ENCODE measurements at places on chromosomes 11 and 22.

DNA sequence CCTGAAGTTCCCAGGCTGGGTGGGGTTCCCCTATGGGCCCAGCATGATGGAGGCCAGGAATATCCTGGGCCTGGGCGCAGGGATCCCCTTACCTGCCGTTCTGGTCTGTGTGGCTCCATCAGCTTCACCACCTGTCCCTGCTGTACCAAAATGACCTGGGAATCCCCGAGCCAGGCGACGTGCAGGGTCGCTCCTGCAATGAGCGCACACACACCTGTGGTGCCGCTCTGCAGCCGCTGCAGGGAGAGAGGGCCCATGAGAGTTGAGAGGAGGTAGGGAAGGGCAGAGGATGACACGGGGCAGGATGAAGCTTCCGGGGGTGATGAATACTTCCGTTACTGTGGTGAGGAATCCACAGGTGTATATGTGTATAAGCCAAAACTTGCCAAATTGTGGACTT lies 21.6 kb downstream of the PPM1F start:
- no peak for DNase-seq

GRCh38 chr11:128165572-128165971 lies 421.8 kb downstream of the ETS1 start:
- DNase-seq: no peak

- DNase-seq: no peak
Observed at GRCh38 chr11:120805960-120806555, 217.8 kb upstream of the TBCEL start.

DNA sequence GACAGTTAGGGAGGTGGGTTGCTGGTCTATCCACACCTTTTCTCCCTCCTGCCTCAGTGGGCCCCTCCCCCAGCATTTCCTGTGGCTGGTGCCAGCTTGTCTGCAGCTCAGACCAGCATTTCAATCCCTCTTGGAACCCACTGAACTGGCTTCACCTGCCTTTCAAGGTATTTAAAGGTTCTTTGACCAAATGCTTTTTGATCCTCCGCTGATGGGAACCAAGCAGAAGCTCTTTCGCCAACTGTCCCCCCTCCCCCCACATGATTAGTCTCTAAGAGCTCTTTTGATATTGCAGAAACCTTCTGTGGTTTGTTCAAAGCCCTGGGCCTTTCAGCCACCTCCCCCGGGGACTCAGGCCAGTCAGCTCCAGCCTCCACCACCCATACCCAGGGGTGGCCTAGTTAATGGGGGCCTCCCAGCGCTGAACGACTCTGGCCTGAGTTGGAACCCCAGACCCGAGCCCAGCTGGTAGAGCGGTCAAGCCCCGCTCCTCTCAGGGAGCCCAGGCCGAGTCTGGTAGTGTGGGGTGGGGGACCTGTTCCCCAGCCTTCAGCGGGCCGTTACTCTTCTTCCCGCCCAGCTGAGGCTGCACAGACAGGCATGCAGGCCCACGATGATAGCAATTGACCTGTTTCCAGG lies 6.0 kb upstream of the SYT7 start:
- DNase-seq: no peak

DNA sequence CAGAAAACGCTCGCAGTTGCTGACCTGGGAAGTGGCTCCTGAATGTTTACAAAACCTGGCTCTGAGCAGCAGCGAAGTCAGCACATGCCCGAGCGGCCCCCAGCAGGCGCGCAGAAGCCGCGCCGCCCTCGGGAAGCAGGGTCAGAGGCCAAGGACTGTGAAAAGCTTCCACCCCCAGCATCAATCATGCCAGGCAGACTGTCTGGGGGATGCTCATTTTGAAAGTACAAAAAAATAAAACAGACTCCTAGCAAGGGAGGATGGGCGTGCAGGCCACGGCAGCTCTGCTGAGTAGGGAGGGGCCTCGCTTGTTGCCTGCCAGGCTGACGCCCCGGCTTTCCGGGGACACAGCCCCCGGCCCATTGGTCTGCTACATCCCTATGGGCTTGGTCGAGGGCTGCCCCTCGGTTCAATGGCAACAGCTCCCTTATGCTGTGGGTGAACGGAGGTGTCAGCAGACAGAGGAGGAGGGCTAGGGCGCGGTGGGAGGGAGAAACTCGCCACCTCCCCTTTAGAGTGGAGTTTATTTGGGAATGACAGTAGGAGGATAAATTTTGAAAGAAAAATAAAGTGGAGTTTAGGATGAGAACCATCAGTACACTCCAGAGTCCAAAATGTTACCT lies 37.7 kb upstream of the GNB1L start:
- peak; percentile 37 for DNase-seq

DNA sequence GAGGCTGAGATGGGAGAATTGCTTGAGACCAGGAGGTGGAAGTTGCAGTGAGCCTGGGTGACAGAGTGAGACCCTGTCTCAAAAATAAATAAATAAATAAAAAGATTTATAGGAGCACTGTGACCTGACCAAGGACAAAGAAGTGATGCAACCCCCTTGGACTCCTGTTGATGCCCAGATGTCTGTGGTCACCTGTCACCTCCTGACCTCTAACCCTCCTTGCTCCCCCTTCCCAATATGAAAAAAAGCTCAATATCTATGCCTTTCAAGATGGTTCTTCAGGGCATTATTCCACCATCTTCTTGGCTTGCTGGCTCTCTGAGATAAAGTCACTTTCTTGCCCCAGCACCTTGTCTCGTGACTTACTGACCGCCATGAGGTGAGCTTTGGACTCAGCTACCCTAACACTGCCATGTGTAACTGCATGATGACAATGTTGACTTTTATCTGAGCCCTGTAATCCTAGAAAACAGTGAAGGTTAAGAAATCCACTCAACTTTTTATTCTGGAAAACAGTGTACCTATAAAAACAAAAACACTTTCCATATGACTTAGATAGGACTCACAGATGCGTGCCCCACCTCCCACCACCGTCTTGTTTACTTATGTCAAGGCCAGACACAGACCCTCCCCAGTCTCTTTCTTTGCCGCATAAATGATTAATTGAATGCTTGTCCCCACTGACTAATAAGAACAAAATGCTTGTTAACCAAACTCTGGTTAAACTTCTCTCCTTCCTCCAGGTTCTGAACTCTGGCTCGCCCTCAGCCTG lies 360.5 kb downstream of the BUD13 start:
- DNase-seq: no peak

GRCh38 chr11:117179048-117179999 lies 781 bp downstream of the SIDT2 start:
- DNase-seq: peak; percentile 59
